Gastroesophageal sphincter (tissue), 4 donors: ENCODE measurements at places on chromosomes 2 and 18. TPM values are rescaled to one million over a fixed set of nuclear protein-coding genes. Genes with fewer than 3 reads are reported as not detected.

Gene UGT1A5
- not detected for total RNA-seq

Gene IL18RAP
- total RNA-seq: 0.89 TPM

Gene ICA1L
- total RNA-seq: 12.2 TPM

Gene SNRNP27
- 73.5 TPM for total RNA-seq

Gene SIGLEC15
- not detected for total RNA-seq

Gene CYRIA
- 15.2 TPM for total RNA-seq

Gene CLEC4F
- total RNA-seq: 1.1 TPM

Gene NAT8
- total RNA-seq: not detected

Gene CXCR2
- total RNA-seq: 2.4 TPM

Gene AFF3
- total RNA-seq: 74.8 TPM

Gene XDH
- 0.08 TPM for total RNA-seq

Gene DES
- 10,852 TPM for total RNA-seq

Gene MAP3K19
- not detected for total RNA-seq

Gene GPR155
- total RNA-seq: 31.2 TPM

Gene CRACDL
- total RNA-seq: 0.94 TPM

Gene INHBB
- 2.7 TPM for total RNA-seq

Gene PRKAG3
- total RNA-seq: not detected

Gene MYO7B
- total RNA-seq: not detected

Gene TRPM8
- not detected for total RNA-seq

Gene IL36RN
- not detected for total RNA-seq

Gene NEDD4L
- 50.9 TPM for total RNA-seq

Gene REG3G
- total RNA-seq: not detected

Gene CRYBA2
- total RNA-seq: not detected

Gene AGXT
- not detected for total RNA-seq

Gene NYAP2
- total RNA-seq: not detected

Gene TMBIM1
- total RNA-seq: 212 TPM

Gene ST6GAL2
- total RNA-seq: 29.0 TPM

Gene RGPD4
- total RNA-seq: not detected

Gene CCDC148
- total RNA-seq: 0.81 TPM

Gene NLRC4
- total RNA-seq: 0.31 TPM

Gene TUBA3E
- total RNA-seq: not detected

Gene IL1B
- 2.7 TPM for total RNA-seq

Gene CLIP4
- 82.1 TPM for total RNA-seq

Gene SERPINB10
- not detected for total RNA-seq

Gene DNER
- total RNA-seq: 13.3 TPM

Gene AOX1
- total RNA-seq: 108 TPM

Gene GTF2A1L
- 15.4 TPM for total RNA-seq

Gene TTR
- not detected for total RNA-seq

Gene IL1R1
- 141 TPM for total RNA-seq

Gene MYO5B
- total RNA-seq: 1.9 TPM

Gene TTN
- total RNA-seq: 6.1 TPM

Gene CLK1
- 79.5 TPM for total RNA-seq

Gene ALLC
- not detected for total RNA-seq

Gene L3MBTL4
- 2.8 TPM for total RNA-seq

Gene THSD7B
- total RNA-seq: 0.12 TPM

Gene ALK
- total RNA-seq: 0.94 TPM

Gene SLC5A7
- 0.93 TPM for total RNA-seq

Gene LIMS3
- 3.6 TPM for total RNA-seq
